ENCODE measurements at places on chromosomes 6 and 20.

GRCh38 chr6:82040405-82041221, 206.9 kb downstream of the IBTK start:
- DNase-seq = peak; percentile 45

DNA sequence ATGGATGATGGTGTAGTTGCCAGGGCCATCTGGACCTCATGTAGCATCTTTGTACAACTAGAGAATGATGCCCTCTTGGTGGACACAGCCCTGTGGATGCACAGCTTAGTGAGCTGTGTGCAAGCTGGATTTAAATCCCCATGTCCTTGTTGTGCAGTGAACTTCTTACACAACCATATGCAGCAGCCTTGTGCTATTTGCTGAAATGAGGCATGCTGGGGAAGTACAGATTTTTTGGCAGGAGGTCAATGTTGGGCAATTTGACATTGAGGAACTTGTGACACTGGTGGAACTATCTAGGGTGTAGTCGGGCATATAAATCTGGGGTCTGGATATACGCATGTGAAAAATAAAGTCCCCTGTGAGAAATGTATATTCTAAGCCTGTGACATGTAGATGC, 5.8 kb upstream of the CDC5L start:
- DNase-seq = no peak

DNA sequence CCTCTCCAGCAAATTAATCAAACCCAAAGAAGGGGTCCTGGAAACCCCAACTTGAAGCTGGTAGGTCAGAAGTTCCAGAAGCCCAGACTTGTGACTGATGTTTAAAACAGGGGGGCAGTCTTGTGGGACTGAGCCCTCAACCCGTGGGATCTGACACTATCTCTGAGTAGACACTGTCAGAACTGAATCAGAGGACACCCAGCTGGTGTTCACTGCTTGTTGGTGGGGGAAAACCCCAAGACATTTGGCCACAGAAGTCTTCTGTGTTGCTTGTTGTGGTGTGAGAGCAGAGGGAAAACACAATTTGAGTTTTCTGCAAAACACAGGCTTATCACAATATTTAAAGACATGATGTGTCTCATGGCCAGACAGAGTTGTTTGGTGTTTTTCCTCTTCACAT, 29.9 kb downstream of the KIF13A start:
- no peak for DNase-seq

DNA sequence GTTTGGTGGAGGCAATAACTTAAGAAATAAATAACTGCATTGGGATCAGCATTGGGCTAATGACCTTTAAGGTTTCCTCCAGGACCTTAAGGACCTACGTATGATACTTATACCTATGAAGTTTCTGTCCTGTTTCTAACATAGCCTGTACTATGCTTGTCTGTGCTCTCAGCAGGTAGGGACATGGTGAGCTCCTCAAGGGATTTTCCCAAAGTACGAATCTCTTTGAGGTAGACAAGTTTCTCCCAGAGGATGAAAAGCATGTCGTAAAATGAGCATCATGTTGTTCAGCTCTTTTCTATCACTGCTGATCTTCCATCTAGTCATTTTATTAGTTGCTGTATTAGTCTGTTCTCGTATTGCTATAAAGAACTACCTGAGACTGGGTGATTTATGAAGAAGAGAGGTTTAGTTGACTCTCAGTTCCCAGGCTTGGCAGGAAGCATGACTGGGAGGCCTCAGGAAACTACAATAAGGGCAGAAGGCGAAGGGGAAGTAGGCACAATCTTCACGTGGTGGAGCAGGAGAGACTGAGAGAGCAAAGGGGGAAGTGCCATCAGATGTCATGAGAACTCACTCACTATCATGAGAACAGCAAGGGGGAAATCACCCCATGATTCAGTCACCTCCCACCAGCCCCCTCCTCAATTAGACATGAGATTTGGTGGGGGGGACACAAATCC, 77.8 kb upstream of the TGM3 start:
- DNase-seq = no peak

DNA sequence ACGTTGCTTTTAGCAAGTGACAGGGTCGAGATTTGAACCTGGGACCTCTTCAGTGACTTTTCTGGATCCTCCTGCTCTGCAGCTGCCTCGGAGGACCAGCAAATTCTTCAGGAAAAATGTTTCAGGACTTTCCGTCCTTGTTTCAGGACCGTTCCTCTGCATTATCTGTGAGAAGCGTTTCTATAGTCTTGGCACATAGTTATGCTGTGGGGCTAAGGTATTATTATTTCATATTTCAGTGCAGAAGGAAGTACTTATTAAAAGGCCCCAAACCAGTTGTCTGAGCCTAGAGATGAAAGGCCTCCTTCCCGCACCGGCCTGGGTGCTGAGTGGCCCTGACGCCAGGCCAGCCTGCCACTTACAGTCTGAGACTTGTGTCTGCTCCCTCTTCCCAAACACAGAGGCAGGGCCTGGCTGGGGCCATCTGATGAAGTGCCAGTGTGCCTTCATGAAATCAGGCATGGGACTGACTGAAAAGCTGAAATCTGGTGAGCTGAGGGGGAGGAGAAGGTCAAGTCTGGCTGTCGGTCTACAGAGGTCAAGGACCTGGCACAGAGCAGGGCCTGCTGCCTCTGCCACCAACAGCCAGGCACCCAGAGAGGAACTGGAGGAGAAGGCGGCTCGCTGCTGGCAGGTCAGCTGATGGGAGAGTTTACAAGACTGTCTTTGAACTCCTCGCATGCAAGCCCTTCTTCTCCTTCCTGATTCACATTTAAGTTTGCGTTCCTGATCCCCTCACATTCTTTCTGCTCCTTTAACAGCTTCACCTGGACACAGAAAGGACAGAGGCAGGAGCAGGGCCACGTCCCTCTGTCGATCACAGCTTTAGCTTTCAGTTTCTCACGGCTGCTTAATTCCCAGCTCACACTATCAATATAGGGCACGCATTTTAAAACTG, 8.9 kb upstream of the QKI start:
- DNase-seq = no peak

DNA sequence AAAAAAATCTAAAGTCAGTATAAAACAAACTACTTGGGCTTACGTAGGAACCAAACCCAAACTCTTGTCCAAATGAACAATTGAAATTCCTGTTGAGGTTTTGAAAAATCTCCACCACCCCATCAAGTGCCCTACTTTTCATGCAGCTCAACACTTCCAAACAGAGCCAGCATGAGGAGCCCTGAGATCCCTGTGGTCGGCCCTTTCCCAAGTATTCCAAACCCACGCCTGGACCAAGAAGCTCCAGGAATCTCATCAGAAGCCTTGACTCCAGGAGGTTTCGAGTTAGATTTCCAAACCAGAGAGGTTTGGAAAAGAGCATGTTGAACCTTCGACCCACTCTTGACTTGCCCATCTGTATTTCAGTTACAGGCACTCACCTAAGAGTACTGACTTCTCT, 179.3 kb downstream of the MTFR2 start:
- no peak for DNase-seq

- no peak for DNase-seq
Measured at GRCh38 chr6:10655508-10656055, 38.8 kb downstream of the C6orf52 start.

DNA sequence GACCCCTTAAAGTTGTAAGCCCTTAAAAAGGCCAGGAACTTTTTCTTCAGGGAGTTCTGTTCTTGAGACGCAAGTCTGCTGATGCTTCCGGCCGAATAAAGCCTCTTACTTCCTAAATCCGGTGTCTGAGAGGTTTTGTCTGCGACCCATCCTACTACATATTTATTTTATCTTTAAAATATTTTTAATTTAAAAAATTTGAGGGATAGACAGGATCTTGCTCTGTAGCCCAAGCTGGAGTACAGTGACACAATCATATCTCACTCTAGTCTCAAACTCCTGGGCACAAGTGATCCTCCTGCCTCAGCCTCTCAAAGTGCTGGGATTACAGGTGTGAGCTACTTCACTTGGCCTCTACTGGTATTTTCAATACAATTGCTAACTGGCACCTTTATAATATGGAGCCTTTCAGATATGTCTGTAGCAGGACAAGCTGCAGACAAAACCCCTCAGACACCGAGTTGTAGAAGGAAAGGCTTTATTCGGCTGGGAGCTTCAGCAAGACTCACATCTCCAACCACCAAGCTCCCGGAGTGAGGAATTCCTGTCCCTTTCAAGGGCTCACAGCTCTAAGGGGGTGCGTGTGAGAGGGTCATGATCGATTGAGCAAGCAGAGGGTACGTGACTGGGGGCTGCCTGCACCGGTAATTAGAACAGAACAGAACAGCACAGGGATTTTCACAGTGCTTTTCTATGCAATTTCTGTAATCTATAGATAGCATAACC, 41.0 kb downstream of the GPX5 start:
- no peak for DNase-seq

- DNase-seq = no peak
Measured at GRCh38 chr6:115948751-115949150, 111.9 kb downstream of the FRK start.

GRCh38 chr20:23513164-23513563, 22.2 kb downstream of the CST8 start:
- DNase-seq = no peak

- DNase-seq = no peak
Measured at GRCh38 chr20:22866812-22867341, 168.2 kb upstream of the SSTR4 start.

DNA sequence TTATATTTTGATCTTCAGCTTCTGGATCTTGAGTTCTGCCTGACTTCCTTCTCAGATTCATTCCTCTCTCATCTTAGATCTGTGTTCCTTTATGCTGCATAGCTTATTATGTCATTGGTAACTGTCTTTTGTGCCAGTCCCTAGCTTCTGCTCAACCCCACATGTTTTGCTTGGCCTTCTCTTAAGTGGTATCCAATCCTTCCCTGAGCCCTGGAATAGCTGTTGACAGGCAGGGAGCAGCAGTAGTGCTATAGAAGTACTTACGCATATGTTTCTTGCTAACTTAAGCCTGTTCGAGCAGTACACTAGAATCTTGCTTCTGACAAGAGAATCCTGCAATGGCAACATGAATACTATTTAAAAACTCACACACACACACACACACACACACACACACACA, 13.6 kb upstream of the GRIK2 start:
- no peak for DNase-seq

DNA sequence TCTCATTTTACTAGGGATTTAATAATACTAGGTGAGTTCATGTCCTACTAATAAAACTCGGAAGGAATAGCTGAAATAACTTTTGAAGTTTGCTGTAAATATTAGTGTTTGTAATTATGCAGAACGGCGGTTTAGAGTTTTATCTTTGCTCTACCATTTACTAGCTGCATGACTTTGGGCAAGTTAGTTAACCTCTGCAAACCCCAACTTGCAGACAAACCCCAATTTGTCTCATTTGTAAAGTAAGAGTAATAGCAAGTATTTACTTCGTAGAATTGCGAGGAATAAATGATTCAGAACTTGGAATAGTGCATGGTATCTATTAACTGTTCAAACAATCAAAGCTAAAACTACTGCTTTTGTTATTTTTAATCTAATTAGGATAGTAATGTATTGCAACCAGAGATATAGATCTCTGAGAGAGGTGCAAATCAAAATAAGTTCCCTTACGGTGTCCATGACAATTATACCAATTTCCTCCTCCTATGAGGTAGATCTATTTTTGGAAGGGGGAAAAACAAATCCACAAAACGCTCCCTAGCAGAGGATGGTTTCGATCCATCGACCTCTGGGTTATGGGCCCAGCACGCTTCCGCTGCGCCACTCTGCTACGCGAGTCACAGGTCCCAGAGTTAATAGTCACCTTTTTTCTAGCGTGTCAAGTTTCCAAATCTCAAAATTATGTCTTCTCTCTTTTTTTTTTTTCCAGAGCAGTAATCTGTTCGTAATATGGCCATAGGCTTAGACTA, 35.1 kb upstream of the BTN3A2 start:
- peak; percentile 35 for DNase-seq

DNA sequence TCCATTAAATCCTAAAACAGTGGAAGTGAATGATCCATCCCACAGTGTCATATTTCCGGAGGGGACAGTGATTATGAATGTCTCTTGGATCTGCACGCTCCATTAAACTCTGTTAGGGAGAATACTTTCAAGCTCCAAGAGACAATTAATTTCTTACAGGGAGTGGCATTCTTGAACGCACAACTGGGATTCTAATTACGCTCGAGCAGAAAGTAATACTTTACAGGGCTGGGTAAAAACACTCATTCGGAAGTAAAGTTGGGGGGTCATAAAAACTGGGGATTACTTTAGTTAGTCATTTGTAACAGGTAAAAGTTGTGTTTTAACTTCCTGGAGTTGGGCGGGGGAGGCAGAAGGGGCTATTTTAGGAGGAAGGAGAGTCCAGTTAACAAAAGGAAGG, 151.8 kb downstream of the ZFP64 start:
- no peak for DNase-seq

- no peak for DNase-seq
Measured at GRCh38 chr6:26235302-26235670, 129.7 kb upstream of the BTN3A2 start.

DNA sequence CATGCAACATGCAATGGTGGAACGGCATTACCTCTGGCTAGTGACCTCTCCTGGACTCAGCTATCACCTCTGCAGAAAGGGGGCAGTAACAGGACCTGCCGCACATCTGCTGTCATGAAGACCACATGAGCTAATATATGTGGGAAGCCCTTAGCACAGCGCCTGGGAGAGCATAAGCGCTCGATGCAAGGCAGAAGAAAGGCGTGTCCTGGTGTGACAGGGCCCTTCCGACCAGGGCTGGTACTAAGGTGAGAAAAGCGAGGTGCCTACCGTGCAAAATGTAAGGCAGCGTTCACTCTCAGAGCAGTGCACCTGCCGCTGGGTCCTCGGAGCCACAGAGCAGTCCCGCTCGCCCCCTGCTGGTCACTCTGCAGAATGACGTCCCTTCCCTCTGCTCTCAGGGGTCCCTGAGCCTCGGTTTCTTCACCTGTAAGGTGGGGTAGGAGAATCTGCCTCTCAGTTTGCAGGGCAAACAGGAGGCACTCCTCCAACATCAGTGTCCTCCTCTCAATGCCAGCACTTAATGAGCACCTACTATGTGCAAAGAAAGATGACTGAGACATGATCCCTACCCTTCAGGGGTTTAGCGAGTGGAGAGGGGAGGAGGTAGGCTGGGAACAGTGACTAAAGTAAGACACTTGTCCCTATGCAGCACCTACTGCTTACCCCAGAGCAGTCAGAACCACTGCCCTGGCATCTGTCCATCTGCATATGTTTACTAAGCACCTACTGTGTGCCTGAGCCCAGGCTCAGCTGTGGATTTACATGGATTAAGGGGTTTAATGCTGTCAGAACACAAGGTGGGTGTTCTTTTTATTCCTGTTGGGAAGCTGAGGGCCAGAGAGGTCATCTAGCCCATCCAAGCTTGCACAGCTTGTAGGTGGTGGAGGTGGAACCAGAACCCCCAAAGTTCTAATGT, 41.1 kb upstream of the PTGIS start:
- DNase-seq = peak; percentile 81

DNA sequence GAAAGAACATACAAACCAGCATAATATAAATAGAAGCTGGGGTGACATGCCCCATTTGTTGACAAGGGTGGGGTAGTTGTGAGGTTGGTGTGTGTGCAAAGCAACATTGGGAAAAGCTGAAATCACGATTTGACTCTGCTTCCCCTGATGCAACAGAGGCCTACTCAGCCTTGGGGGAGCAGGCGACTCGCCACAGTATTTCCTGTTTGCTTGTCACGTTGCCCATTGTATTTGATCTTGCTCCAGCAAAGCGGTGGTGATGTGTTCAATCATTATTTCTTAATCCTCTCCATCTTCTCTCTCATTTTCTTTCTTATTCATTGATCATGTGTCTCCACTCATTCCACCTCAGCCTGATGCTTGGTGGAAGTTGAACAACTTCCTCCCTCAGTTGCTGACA, 165.8 kb upstream of the CITED2 start:
- no peak for DNase-seq
